ENCODE measurements at places on chromosomes 2 and 18. TPM values are rescaled to one million over a fixed set of nuclear protein-coding genes. Genes with fewer than 3 reads are reported as not detected.

Gene APCDD1
- total RNA-seq: 49.8 TPM

Gene DNPEP
- total RNA-seq: 39.5 TPM

Gene REL
- 9.8 TPM for total RNA-seq

Gene CRIM1
- 13.8 TPM for total RNA-seq

Gene ARHGAP28
- 20.2 TPM for total RNA-seq

Gene PCARE
- total RNA-seq: not detected

Gene MCFD2
- total RNA-seq: 79.8 TPM

Gene B3GNT7
- total RNA-seq: 0.79 TPM

Gene RPRM
- total RNA-seq: 4.5 TPM

- peak; percentile 35 for DNase-seq
Observed at GRCh38 chr18:27540111-27540510, 355.0 kb upstream of the CHST9 start.

DNA sequence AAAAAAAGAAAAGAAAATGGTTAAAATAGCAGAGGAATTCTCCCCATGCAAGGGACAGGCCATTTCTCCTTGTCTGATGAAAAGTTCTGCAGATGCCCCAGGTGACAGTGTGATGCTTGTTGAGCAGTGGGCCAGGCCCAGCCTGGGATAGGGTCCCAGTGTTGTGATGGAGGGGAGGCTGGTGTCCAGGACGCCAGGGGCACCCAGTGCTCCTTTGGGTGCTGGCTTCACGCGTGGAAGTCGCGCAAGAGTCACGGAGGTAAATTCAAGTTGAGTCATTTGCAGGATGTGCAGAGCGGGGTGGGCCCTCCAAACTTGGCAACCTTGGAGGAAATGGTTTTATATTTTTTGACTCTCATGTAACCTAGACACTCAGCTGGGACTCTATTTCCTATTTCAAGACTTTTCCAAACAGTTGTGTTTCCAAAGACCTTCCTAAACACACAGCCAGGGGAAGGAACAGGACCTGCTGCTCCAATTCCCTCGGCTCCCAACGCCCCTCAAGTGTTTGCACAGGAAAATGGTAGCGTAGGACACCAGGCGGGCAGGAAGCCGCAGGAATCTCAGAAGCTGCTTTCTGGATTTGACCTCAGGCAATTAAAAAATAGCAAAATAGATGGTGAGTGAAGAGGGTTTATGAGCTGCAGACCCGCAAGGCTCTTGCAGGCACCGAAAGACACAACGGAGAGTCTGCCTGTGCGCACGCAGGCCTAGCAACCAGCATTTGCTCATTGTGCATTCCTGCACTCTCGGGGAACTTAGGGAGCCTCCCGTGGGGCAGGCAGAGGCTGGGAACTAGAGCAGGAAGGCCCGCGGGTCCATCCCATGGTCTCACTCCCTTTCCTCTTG, 107.1 kb upstream of the ODC1 start:
- no peak for DNase-seq

DNA sequence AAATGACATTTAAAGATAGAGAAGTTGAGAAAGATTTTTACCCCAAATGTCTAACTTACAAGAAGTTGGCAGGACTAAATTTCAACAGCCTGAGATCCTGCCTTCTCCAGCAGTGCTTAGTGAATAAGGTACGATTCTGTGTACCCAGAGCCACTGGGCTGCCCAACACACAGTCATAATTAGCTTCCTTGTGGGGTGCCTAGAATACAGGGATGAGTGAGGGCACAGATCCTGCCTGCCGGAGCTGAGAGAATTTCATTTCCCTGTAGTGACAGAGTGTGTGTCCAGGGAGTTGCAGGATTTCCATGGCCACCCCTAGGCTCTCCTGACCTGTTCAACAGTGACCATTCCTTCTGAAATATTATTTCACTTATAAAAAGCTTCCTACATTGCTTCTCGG, 27.0 kb downstream of the GREB1 start:
- DNase-seq: no peak

DNA sequence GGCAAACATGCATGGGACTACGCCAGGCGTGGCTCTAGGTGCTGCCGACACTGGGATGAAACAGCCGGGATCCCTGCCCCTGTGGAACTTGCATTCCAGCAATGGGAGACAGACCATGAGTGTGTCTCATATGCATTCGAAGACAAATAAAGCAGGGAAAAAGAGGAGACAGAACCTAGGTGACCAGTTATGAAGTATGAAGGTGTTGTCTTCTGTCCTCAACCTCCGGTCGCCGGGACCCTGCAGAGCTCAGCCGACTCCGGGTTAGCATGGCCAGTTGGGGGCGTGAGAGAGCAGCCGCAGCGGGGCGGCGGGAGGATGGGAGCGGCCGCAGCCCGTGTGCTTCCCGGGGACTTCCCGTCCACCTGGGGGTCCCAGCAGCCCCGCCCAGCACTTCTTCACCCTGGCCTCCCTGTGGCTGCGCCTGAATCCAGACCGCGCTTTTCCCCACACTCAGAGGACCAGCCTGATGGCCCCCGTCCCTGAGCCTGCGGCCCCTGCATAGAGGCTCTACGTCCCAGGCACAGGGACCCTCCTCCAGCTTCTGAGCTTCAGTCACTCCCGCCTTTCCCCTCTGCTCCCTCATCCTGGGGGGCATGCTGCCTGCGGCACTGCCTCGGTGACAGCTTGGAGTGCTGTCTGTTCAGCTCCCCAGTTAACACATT, 11.4 kb downstream of the ID2 start:
- peak; percentile 51 for DNase-seq

GRCh38 chr2:172672114-172672513, 63.5 kb upstream of the RAPGEF4 start:
- no peak for DNase-seq

- DNase-seq: peak; percentile 85
Observed at GRCh38 chr2:74440378-74441169, 1.2 kb downstream of the RTKN start.

DNA sequence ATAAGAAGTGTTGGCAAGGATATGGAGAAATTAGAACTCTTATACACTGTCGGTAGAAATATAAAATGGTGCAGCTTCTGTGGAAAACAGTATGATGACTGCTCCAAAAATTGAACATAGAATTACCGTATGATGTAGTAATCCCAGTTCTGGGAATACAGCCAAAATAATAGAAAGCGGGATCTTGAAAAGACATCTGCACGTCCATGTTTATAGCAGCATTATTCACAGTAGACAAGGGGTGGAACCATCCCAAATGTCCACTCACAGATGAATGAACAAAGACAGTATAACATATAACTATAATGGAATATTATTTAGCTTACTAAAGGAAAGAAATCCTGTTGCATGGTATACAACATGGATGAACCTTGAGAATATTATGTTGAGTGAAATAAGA, 257.7 kb downstream of the TDRD15 start:
- DNase-seq: no peak

GRCh38 chr18:4433717-4434116, 21.4 kb downstream of the DLGAP1 start:
- no peak for DNase-seq

DNA sequence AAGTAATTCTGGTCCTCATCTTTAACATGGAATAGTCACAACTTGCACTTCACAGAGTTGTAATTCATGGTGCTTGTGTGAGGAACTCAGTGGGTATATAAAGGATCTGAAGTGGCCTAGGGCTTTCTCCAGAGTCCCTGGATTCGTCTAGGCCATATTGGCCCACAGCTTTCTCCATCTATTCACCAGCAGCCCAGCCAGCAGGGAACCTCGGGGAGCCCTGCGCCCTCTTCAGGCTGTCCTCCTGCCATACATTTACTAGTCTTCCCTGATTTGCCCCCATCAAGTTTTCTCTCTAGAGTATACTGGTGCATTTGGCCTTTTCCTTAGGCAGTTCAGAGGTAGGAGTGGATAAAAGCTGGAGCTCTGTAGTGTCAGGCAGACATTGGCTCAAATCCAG, 278.3 kb downstream of the MYCN start:
- DNase-seq: peak; percentile 50

DNA sequence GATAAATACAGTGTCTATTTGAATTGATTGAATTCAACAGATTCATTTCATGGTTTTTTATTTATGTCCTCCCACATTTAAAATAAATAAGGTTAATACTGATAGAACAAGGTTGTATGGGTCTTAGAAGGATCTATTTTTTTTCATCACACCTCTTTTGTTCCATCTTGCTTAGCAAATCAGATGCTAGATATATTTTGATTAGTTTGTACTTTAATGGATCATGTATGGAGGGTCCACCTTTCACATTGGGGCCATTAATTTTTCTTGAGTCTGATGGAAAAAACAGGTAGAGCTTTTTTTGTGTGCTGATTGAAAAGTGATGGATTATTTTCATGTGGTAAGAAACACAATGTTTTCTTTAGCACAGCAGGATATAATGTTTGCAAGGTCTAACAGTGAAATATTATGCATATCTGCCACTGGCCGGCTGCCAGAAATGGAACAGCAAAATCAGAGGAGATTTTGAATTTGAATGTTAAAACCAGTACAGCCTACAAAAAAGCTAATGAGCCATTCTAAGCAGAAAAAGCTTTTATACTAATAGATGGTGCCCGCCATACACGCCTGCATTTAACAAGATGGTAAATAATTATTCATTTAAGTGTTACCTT, 188.1 kb upstream of the ETAA1 start:
- DNase-seq: no peak

DNA sequence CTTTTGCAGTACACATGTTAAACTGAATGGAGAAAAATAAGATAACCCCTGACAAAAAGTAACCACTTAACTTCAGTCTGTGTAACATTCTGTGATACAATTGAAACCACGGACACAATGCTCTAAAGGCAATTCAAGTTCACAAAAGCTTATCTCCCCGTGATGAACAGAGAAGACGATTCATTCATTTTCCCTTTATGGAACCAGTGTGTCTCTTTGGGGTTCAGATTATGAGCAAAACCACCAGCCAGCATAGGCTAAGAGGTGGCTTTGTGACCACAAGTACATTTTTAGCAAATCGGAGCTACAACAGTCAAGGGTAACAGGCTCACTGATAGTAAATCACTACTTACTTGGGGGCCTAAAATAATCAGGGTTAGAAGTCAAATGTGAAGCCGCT, 120.6 kb upstream of the SMAD7 start:
- DNase-seq: no peak

GRCh38 chr2:11708106-11708505, 38.1 kb upstream of the NTSR2 start:
- DNase-seq: no peak

All from neural crest cell (in vitro differentiated cells).